ENCODE measurements at places on chromosomes 3 and 15.

GRCh38 chr3:46935168-46935858 is 41.2 kb downstream of the CCDC12 start:
- DNase-seq, result no peak

GRCh38 chr3:122427857-122428471 is 12.1 kb upstream of the WDR5B start:
- no peak for DNase-seq

GRCh38 chr15:59104602-59104911 is 389 bp upstream of the CCNB2 start:
- no peak for DNase-seq

GRCh38 chr3:128945041-128945877 is 48.6 kb downstream of the CFAP92 start:
- DNase-seq, result no peak

DNA sequence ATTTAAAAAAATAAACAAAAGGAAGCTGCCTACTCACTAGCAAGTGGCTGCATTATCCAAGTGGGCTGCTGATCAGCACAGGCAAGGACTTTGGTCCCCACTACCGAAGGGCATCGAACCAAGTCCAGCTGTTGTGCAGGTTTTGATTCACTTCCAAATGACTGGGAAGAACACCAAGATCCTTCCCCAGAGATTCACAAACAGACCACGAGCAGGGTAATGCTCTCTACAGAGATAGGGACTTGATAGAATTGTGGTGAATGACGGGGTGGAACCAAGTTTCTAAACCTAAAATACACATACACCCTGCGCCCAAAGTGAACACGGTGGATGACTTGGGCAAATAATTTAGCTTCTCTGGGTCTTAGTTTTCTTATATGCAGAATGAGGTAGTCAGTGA is 203.7 kb upstream of the ICE2 start:
- DNase-seq, result no peak

DNA sequence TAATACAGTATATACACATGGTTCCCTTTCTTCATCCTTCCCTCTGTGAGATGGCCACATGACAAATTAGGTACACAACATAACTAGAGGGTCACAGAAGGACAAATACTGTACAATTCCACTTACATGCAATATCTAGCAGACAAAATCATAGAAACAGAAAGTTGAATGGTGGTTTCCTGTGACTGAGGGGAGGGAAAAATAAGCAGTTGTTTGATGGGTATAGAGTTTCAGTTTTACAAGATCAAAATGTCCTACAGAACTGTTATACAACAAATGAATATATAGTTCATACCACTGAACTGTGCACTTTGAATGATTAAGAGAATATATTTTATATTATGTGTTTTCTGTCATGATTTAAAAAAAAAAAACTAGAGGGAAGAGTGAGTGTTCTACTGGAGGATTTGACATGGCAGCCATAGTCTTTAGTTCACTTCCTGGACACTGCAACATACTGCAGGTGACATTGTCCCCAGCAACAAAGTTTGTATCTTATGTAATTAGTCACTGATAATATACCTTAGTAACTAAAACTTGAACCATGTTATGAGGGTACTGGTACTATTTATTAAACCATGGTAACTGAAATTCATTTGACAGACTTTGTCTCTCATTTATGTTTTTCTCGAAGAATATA is 37.2 kb downstream of the CCDC54 start:
- DNase-seq, result no peak
